ENCODE measurements at places on chromosomes 11 and 22.
A peak's percentile ranks its signal among the peaks of the same experiment; 100 is the strongest.

GRCh38 chr11:70584498-70585235 lies 186.3 kb downstream of the CTTN start:
- no peak for DNase-seq

DNA sequence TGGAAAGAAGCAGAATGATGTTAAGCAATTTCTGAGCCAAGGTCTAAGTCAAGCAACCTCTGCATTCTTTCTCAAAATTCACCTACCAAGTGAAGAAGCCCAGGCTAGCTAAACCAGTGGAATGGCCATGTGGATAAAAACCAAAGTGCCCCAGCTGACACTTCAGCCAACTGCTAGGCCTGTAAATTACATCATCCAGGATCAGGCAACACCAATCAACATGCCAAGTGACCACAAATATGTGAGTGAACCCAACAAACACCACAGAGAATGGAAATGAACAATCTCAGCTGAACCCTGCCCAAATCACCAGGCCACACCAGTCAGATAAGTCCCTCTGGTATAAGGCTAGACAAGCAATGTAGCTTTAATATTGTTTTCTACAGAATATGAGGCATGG lies 25.1 kb upstream of the FJX1 start:
- DNase-seq, result no peak

- DNase-seq, result no peak
These were observed 37.2 kb downstream of the CELSR1 start for GRCh38 chr22:46500201-46500600.

DNA sequence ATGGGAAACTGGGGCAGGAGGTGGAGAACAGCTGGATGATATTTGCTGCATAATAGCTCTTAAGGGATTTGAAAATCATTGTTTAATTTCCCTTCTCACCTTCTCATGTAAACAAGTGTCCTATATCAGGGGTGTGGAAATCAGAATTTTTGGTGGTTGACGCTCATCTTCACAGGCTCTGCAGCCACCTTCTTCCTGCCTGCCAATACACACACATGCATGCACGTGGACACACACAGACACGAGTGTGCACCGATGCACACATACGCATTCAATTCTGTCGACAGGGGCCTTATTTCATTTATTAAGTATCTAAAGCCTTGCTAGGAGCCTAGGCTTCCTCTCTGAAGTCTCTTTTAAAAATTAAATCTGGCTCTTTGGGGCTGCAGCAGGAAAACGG lies 349.4 kb upstream of the NCAM1 start:
- DNase-seq, result no peak

GRCh38 chr11:129268371-129268770 lies 76.2 kb upstream of the ARHGAP32 start:
- no peak for DNase-seq

DNA sequence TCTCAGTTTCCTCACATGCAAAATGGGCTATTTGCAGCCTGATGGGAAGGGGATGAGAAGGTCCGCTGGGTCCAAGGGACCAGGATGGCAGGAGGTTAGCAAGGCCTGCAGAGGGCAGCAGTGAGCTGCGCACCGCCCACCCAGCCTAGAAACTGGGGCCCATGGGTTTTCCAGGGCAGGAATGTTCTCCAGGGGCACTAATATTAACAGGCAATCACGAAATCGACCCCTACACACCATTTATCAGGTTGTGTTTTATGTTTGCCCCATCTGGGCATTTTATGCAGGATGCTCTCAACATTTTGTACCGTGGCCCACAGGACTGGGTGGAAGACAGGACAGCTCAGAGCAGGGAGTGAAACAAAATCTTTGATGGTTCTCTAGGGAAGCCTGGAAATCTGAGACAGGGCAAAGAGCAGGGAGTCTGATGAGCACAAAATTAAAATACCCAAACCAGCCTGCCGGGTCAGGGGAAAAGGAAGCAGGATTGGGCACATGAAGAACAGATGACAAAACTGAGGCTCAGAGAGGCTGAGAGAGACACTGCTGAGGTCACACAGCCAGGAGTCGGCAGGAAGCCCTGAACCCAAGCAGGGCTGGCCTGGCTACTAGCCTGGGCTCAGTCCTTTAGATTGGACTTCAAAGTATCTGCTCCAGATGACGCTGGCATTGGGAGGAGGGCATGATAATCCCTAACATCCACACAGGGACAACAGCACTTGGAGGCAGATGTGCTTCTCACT lies 1.6 kb upstream of the BCR start:
- peak; percentile 64 for DNase-seq

GRCh38 chr22:50400406-50400805 lies 57.3 kb downstream of the PPP6R2 start:
- no peak for DNase-seq

DNA sequence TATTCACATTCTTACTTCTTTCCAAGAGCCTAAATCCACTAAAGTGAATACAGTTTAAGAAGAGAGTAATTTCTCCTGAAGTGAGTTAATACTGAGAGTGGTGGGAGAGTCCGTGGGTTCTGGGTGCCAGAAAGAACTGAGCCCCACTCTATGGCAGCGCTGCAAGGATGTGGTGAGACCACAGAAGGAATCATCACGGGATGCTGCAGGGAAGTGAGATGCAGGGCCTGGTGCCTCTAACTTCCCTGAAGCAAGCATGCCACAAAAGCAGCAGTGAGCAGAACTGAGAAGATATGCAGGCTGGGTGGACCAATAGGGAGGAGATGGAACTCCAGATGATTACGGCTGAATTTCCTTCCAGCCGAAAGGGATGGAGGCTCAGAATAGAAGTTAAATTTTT lies 5.0 kb upstream of the MMP12 start:
- DNase-seq, result no peak

- DNase-seq, result no peak
These were observed 4.5 kb downstream of the CLMP start for GRCh38 chr11:123190518-123190917.

DNA sequence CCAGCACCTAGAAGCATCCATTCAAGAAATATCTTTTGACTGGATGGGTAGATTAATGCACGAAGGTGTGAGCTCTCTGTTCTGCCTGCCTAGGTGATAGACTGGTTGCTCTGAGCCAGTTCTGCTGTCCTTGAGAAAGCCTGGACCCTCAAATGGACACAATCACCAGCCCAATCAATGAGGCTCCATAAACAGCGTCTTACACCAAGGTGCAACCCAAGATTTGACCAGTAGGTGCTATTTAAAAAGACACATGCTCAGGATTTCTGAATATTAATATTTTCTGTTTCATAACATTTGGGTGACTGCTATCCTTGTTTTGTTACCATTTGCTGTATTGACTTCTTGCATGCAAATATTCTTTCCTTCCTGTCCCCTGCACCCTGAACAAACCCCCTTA lies 39.0 kb downstream of the PAMR1 start:
- DNase-seq, result no peak

DNA sequence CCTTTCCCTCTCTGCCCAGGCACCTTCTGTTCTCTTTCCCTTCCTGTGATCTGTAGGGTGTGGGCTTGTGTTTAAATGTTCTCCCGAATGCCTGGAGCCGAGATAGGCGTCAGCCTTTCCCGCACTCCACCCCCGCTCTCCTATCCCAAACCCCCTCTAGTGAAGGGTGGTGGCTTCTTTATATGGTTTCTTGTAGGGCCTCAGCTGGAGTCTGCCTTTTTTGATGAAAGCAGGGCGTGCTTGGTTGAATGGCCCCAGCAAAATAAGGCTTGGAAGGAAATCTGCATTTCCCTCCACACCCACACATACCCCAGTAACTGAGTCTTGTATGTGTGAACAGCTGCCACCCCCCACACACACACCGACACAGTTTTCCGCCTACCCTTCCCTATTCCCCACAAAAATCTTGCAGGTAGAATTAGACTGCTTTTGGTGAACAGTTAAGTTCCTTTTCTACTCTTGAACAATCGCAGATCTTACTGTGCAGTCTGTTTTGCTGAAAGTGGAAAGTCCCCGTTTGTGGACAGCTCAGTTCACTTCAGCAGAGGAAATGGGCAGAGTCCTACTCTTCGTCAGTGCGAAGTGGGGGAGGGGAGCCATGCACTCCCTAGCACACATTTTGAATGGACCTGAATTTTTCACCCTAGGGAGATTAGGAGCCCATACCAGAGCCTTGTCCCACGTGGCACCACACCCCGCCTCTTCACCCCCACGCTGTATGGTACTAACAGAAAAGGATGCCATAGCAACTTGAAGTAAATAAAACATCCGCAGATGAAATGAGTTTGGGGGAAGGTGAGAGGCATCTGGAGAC lies 25.5 kb upstream of the GRK2 start:
- peak; percentile 79 for DNase-seq

DNA sequence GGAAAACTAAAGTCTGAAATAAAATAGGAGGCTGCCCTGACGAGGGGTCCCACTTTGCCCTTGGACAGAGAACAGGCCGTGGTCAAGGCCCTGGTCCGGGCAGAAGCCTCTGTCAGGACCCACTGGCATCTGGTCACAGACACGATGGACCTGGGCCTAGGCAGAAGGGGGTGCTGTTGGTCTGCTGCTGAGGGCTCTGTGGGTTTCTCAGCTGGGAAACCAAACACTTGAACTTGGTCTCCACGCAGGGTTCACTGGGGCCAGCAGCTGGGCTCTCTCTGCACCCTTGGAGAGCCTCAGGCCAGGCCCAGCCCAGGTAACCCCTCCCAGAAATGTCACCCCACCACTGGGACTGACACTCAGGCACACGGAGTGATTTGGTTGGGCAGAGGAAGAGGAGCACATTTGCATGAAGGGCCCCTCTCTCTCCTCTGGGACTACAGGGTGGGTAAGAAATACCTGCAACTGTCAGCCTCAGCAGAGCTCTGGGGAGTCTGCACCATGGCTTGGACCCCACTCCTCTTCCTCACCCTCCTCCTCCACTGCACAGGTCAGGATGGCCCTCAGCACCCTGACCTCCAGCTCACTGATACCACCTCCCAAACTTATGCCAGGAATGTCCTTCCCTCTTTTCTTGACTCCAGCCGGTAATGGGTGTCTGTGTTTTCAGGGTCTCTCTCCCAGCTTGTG lies 48.1 kb upstream of the TOP3B start:
- DNase-seq, result no peak

Measured in stimulated activated CD4-positive, alpha-beta T cell treated with anti-CD3 and anti-CD28 coated beads, Interleukin-2, amount 100 ng/mL, for 48 hours (primary cell).